ENCODE measurements at places on chromosomes 2 and 18. TPM values are rescaled to one million over a fixed set of nuclear protein-coding genes. Genes with fewer than 3 reads are reported as not detected.
A peak's percentile ranks its signal among the peaks of the same experiment; 100 is the strongest.

- no peaks in the 10 kb centered on the region for H3K4me1 ChIP-seq
- H3K4me3 ChIP-seq = no peak overlapping the region
- DNase-seq = no peak
- no peaks in the 10 kb centered on the region for H3K27me3 ChIP-seq
These were observed 60.1 kb upstream of the CAPN13 start for GRCh38 chr2:30867385-30867784.

The AGXT gene
- not detected for total RNA-seq

DNA sequence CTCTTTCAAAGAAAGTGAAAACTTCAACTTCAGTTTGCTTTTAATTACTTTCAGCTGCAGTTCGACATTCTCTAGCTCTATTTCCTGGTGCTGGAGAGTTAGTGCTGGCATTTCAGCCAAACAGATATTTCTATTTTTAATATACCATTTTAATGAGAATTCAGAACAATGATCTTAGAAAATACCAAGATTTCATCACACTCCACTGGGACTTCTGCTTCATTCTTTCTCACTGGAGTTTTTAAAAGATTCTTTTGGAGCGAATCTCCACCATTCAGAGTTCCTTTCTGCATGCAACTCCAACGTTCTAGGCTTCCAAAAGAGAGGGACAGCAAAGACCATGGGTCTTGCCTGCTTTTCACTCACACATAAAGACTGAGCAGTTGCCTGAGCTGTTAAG, 94.2 kb downstream of the CABLES1 start:
- H3K36me3 ChIP-seq = no peaks in the 10 kb centered on the region
- H3K27ac ChIP-seq = no peak overlapping the region
- no peaks in the 10 kb centered on the region for H3K27me3 ChIP-seq
- peaks cover 53% of the 10 kb centered on the region for H3K4me1 ChIP-seq
- no peak overlapping the region for H3K4me3 ChIP-seq

- H3K27me3 ChIP-seq = no peaks in the 10 kb centered on the region
- DNase-seq = no peak
- H3K27ac ChIP-seq = no peak overlapping the region
- no peaks in the 10 kb centered on the region for H3K4me1 ChIP-seq
- no peaks in the 10 kb centered on the region for H3K36me3 ChIP-seq
These were observed 109.4 kb downstream of the CERS6 start for GRCh38 chr2:168565512-168565911.

The RESP18 gene
- total RNA-seq = not detected

DNA sequence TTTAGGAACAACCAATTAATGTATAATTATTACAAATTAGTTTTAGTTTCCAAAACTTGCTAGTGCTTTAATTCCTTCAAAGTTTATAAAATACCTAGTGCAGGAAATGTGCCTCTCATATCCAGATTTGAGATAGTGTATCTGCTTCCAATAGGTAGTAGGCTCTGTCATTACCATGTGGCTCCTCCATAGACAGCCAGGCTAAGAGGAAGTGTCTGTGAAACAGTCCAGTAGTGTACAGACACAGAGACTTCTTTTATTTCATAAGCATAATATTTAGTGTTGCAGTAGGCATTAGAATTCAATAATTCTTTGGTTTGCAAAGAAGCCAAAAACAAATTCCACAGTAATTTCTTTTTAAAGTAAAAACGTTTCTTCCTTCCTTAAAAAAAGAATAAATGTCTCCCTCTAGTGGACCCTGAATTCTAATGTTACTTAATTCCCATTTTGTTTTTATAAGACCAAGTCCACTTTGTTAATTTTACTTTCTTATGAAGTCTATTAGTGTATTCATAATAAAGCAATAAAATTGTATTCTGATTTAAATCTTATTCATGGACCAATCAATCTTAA, 101.2 kb downstream of the NEB start:
- 0 out of 2 replicates have a peak, but pooled peaks cover under 1% of the 10 kb centered on the region for H3K4me1 ChIP-seq
- H3K27me3 ChIP-seq = no peaks in the 10 kb centered on the region
- H3K36me3 ChIP-seq = no peaks in the 10 kb centered on the region
- H3K4me3 ChIP-seq = no peak overlapping the region
- H3K27ac ChIP-seq = no peak overlapping the region
- DNase-seq = peak; percentile 51

Data from PC-3 (cell line).